ENCODE measurements at places on chromosomes 11 and 22. TPM values are rescaled to one million over a fixed set of nuclear protein-coding genes. Genes with fewer than 3 reads are reported as not detected.
A peak's percentile ranks its signal among the peaks of the same experiment; 100 is the strongest.

The ST3GAL4 gene
- total RNA-seq = 2.7 TPM

The PKDREJ gene
- total RNA-seq = not detected

The RTN4RL2 gene
- total RNA-seq = 0.19 TPM

The PLEKHB1 gene
- total RNA-seq = 67.7 TPM

The USP2 gene
- 0.36 TPM for total RNA-seq

The TRIM48 gene
- total RNA-seq = not detected

- no peak for DNase-seq
These were observed 88.8 kb downstream of the ABTB2 start for GRCh38 chr11:34268906-34269430.

GRCh38 chr11:128302425-128303186, 284.8 kb downstream of the ETS1 start:
- DNase-seq = peak; percentile 93

GRCh38 chr11:110317516-110317932, 21.1 kb upstream of the RDX start:
- DNase-seq = no peak

DNA sequence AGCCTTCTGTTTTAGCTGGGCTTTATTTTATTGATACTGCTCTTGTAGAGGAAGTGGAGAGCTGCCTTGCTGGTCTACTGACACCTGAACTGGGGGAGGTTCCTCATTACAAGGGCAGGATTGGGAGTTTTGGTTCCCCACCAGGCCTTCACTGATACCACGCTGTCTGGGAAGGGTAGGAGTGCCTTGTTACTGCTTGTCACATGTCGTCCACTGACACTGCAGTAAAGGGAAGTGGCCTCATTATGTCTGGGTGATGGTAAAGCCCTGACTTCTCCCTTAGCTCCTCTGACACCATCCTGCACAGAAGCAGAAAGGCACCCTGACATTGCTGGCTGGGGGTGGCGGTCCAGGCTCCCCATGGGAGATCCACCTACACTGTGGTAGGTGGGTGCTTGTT, 38.7 kb upstream of the ELF5 start:
- DNase-seq = no peak

DNA sequence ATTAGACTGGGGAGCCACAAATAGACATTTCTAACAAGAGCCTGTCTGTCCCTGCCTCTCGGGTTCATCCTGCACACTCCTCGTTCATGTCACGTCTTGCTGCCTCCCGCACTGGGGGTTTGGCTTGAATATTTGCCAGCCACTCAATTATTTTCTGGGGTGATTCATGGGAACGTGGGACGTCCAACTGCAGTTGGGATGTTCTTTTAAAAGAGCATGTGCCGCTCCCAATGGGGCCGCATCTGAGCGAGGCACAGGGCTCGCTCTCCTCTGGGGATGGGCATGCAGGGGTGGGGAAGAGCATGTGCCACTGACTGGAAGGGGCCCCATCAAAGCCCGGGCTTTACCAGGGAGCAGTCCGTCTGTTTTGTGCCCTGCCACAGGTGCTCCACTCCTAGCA, 43.4 kb downstream of the PARVG start:
- DNase-seq = no peak

GRCh38 chr11:12469451-12469850, 92.1 kb downstream of the PARVA start:
- no peak for DNase-seq

- no peak for DNase-seq
These were observed 55.2 kb upstream of the MYEOV start for GRCh38 chr11:69238573-69239351.

GRCh38 chr22:49598338-49598737, 229.3 kb downstream of the BRD1 start:
- DNase-seq = no peak

Measured in naive thymus-derived CD4-positive, alpha-beta T cell (primary cell).